ENCODE measurements at places on chromosomes 1 and 21. TPM values are rescaled to one million over a fixed set of nuclear protein-coding genes. Genes with fewer than 3 reads are reported as not detected.
A peak's percentile ranks its signal among the peaks of the same experiment; 100 is the strongest.

DNA sequence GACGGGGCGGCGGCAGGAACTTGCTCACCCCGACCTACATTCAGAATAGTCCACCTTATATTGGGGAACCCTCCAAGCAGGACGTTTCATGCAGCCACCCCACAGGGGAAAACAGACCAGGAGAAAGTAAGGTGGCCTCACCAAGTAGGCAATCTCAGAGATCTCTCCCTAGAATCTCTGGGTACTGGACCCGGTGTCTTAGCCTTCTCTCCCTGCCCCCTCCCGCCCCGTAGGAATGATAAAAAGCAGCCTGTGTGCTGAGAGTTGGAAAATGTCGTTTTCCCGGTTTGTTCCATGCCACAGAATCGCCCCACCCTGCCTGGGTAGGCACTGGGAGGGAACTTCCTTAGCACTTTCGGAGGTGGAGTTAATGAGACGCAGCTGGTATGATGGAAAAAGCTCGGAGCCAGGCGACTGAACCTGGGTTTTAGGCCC, 789 bp upstream of the PTPN14 start:
- DNase-seq: peak; percentile 91

CHIA gene
- polyA plus RNA-seq: 4.3 TPM

- no peak for DNase-seq
Observed at GRCh38 chr1:230425252-230426091, 660 bp downstream of the PGBD5 start.

YY1AP1 gene
- polyA plus RNA-seq: 81.7 TPM

PRR9 gene
- polyA plus RNA-seq: not detected

SNX7 gene
- polyA plus RNA-seq: 39.3 TPM

DNA sequence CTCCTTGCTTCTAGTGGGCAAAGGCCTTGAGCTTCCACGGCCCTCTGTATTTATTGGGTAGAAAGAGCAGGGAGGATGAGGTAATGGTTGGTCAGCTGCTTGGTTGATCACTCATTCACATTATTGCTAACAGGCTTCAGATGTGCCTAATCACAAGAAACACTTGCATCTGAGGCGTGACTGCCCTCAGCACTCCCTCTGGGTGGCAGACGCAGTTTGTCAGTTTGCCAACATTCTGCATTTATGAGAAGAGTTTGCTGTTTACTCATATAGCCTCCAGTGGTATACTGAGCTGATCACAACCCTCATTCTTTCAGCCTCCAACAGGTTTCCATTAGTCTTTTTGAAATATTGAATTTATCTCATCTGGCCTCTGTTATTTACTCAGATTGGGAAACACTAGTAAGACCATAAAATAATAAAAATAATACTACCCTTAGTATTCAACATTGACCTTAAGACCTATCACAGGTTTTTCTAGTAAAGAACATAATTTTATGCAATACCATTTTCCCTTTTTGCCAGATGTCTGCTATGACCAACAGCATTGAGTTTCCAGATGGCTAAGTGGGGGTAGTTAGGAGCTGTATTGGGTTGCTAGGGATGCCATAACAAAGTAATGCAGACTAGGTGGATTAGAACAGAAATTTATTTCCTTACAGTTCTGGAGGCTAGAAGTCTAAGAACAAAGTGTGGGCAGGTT, 53.3 kb downstream of the PTGFR start:
- DNase-seq: no peak

TMEM50B gene
- 92.8 TPM for polyA plus RNA-seq

- no peak for DNase-seq
Observed at GRCh38 chr1:37037690-37038089, 3.4 kb upstream of the GRIK3 start.

DNA sequence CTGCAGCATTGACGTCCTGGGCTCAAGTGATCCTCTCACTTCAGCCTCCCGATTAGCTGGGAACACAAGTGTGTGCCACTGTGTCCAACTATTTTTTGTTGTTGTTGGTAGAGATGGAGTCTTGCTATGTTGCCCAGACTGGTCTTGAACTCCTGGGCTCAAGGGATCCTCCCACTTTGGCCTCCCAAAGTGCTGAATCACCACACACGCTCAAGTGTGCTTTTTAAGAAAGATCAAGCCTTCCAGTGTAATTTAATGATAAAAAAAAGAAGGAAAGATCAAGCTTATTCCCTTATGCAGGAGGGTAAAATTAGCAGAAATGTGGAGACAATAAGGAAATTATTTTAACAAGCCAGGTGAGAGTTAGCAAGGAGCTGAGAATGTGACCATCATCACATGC, 61.1 kb upstream of the SERBP1 start:
- DNase-seq: no peak

- DNase-seq: no peak
Observed at GRCh38 chr1:65255656-65256050, 53.7 kb upstream of the DNAJC6 start.

GRCh38 chr1:18913065-18913835, 10.9 kb upstream of the ALDH4A1 start:
- DNase-seq: peak; percentile 77

DNA sequence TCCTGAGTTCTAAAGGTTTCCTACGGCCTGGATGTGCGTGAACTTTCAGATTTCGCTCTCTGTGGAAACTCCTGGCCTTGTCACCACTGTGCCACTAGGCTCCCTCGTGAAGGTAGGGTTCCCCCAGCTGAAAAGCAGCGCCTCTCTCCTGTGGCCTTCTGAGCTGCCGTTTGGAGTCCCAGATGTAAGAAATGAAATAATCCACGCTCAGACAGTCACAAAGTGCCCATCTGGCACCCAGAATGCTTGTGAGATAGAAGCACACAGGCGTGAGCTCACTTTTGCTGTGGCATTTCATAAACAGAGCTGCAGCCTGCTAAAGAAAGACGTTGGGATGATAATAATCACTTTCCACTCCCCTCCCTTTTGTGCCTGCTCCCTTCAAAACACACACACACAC, 65.8 kb downstream of the LMO4 start:
- no peak for DNase-seq

- DNase-seq: no peak
Observed at GRCh38 chr21:43644609-43645008, 14.7 kb downstream of the HSF2BP start.

- DNase-seq: no peak
Observed at GRCh38 chr1:205693421-205693991, 13.2 kb upstream of the SLC45A3 start.

GRCh38 chr1:62241371-62242131, 46.9 kb downstream of the L1TD1 start:
- no peak for DNase-seq

DNA sequence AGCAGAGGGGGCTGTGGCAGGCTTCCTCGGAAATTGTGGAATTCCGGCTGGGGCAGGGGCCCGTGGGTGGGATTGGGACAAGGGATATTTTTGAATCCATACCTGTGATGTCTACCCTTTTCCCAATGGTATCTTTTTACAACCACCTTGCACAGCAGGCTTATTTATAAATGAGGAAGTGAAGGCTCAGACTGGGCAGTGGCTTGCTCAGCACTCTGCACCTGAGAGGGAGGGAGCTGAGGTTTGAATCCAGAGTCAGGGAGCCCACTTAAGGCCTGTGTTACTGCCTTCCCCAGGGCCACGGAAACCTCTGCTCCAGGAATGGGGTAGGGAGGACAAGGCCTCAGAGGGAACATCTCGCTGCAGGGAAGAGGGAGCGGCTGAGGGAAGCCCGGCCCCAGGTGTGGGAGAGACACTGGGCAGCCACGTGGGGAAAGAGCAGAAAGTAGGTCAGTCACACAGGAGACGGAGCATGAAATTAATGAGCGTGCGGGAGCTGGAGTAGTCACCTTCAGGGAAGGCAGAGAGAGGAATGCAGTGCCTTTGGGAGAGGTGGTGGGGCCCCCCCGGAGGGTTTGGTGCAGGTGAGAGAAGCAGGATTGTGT, 35.4 kb upstream of the SCMH1 start:
- DNase-seq: no peak

GRCh38 chr21:43808832-43809251, 19.5 kb downstream of the RRP1 start:
- DNase-seq: no peak

SMIM1 gene
- polyA plus RNA-seq: 4.1 TPM

CFHR4 gene
- 0.09 TPM for polyA plus RNA-seq

ZNF436 gene
- polyA plus RNA-seq: 33.7 TPM

IL20 gene
- polyA plus RNA-seq: not detected

GRCh38 chr1:183562701-183563100, 27.6 kb downstream of the NCF2 start:
- DNase-seq: no peak

AHCYL1 gene
- 73.3 TPM for polyA plus RNA-seq

ARHGEF10L gene
- polyA plus RNA-seq: 19.5 TPM

DMRTA2 gene
- not detected for polyA plus RNA-seq

DNA sequence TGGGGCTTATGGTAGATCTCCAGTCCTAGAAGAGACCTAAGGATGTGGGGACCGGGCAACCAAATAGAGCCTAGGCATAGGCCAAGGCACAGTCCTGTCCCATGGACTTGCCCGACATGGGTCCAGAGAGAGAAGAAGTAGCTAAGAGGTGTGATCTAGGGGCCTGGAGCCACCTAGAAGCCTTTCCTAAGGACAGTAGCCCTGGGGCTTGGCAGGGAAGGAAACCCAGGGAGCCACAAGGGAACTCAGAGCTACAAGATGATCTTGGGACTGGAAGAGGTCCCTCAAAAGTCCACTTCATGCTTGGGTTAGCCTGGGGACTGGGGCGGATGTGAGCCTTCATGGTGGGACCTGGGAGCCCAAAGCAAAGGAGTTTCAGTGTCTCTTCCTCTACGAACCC, 18.8 kb downstream of the IRF2BP2 start:
- DNase-seq: no peak

- no peak for DNase-seq
Observed at GRCh38 chr1:180981596-180982387, 40.9 kb downstream of the STX6 start.

DNA sequence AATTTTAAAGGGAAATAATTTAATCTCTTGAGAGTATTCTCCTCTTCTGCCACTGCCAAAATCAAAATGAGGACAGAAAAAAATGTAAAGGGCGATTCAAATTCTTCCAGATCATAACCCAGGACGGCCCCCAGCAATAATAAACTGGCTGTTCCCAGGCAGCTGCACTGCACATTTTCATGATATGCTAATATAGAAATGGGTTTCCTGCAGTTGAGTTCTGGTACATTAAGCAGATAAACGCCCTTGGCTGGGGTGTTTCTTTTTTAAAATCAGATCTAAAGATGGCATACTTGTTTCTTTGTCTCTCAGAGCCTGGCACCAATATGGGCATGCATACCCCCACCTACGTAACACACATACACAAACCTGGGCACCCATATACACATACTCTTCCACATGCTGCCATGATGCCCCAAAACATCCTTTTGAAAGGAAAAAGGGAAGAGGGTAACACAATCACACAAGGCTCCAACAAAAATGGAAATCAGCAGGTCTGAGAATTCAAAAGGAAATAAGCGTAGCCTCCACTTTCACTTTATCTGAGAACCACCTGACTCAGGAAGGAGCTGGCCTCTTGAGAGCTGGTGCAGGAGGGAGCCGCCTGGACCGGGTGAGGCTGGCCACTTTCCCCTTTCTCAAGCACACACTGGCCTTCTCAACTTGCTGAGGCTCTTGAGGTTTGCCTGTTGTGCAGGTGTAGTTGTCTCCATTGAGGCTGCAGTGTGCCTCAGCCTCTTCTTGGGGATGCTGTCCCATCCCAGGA, 653.4 kb downstream of the KIF26B start:
- DNase-seq: peak; percentile 79

GRCh38 chr21:40732253-40733023, 114.5 kb downstream of the DSCAM start:
- DNase-seq: no peak

GRCh38 chr21:38597421-38597820, 99.1 kb upstream of the ERG start:
- DNase-seq: no peak

SAMD11 gene
- 61.5 TPM for polyA plus RNA-seq

DNA sequence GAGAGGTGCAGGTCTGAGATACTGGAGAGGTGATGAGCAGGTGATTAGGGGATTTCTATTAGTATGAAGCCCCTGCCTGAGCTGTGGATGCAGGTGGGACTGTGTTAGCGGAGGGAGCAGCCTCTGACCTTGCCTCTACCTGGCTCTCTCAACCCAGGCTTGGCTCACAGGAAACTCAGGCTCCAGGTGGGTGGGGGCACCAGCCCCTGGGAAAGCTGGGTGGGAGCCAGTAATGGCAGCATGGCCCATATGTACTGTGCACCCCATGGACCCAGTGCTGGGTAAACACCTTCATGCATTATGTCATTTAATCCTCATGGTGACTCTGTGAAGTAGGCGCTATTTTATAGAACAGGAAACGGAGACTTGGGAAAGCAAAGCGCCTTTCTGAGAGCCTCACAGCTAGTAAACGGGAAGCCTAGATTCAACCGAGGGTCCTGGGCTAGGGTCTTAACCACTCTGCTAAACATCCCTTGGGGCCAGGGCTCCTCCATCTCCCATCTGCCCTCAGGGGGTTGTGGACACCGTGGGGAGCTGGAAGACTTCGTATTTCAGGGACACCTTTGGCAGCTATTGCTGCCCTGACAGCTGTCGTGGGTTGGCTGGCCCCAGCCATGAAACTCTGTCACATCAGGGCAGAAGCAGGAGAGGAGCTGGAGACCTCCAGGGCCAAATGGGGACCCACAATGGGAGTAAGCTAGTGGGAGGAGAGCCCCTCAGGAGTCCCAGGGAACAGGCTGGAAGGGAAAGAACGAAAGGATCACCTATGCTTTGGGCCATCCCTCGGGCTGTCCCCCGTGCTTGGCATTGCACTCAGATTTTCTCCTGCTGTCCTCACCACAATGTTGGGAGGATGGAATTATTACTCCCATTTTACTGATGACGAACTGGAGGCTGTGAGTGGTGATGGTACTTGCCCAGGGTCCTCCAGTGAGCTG, 59.6 kb upstream of the CSF3R start:
- no peak for DNase-seq

DNA sequence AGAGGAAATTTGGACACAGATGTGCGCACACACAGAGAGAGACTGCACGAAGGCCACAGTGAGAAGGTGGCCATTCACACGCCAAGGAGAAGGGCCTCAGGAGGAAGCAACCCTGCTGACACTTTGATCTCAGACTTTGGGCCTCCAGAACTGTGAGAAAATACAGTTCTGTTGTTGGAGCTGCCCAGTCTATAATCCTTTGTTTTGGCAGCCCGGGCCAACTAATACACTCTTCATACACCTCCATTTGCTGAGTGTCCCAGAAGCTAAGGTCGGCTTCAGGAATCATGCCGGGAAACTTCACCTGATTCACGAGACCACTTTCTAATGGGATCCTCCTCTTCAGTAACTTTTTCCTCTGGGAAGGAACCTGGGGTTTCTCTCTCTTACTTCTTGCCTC, 23.2 kb downstream of the HUNK start:
- DNase-seq: no peak

DNA sequence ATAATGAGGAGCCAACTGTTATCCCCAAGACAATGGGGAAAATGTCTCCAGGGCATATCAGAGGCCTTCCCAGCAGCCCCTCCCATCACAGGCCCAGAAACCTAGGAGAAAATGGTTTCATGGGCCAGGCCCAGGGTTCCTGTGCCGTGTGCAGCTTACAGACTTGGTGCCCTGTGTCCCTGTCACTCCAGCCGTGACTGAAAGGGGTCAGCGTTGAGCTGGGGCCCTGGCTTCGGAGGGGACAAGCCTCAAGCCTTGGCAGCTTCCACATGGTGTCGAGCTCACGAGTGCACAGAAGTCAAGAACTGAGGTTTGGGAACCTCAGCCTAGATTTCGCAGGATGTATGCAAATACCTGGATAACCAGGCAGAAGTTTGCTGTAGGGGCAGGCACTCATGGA, 18.1 kb downstream of the SIPA1L2 start:
- no peak for DNase-seq

TCHHL1 gene
- polyA plus RNA-seq: not detected

All from left lung (tissue), 14 donors.